ENCODE measurements at places on chromosomes 12 and 14.

DNA sequence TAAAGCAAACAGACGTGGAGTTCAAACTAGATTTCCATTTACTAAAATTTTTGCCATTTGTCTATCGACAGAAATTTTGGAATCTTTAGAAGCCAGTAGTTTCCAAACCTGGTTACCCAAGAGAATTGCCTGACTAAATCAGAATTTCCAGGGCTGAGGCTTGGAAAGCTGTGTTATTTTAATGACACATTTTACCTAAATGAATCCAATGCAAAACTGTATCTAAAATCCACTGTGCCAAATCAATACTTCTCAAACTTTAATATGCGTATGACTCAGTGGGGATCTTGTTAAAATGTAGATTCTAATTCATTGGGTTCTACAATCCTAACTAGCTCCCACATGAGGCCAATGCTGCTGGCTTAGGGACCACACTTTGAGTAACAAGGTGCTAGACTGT, 35.0 kb upstream of the TC2N start:
- no peak for DNase-seq

DNA sequence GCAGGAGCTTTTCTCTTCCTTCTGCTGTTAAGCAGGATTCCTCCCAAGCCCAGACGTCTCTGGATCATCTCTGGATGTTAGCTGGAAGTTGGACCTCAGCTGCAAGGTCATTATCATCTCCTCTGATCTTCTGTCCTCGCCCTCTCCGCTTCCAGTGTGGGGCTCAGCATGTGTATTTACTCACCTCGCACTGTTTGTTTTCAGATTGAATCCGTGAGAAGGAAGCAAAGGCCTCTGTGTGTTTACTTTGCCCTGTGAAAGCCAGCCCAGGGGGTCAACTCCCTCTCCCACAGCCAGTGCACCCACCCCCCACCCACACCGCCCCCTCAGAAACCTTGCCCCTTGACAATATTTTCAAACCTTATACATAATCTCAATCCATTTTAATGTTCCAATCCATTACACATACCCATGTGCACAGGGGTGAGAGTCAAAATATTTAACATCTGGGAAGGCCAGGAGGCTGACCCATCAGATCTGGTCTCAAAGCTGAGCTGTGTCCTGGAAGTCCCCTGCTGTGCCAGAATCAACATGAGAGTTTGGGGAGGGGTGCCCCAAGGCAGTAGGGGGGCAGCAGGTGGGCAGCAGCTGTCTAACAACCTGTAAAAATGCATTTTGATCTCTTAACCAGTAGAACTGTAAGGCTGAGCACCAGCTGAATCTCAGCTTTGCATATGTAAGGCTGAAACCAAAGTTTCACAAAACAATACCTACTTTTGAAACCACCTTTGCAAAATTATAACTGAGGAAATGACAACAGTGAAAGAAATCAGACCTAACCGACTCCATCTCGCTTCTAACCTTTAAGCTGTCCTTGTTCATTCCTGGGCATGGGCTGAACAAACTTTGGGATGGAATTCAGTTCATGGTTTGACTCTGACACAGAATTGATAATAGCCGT, 157.9 kb downstream of the ZNF664 start:
- no peak for DNase-seq

DNA sequence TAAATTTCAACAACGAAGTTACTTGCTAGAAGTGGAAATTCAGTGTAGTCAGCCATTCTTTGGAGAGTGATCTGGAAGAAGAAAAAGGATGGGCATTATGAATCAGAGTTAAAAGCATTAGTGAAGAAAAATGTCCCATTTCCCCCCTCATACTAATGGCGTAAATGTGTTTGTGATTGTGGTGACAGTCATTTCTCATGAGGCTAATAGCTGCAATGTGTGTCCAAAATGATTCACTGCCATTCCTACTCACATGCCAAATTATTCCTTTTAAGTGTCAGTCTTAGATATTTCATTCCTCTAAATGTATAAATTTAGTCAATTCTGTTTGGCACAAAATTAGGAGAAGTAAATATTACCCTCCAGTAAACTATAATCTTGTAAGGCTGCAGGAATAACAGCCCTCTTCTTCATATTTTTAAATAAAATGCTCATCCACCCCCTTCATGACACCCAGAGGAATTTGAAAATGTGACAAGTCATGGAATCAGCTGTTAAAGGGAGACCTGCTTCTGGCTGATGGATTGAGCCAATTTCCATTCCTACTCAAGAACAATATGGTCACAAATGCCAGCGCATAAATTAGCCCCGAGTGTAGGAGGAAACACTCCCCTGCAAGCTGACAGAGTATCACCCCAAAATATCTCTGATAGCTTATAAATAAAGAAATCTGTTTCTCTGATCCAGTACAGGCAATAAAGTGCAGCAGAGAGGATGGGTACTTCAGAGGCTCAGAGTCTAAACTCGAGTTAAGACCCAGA, 912.3 kb upstream of the SEL1L start:
- peak; percentile 53 for DNase-seq

- no peak for DNase-seq
Measured at GRCh38 chr12:47803191-47803875, 16.4 kb downstream of the HDAC7 start.

DNA sequence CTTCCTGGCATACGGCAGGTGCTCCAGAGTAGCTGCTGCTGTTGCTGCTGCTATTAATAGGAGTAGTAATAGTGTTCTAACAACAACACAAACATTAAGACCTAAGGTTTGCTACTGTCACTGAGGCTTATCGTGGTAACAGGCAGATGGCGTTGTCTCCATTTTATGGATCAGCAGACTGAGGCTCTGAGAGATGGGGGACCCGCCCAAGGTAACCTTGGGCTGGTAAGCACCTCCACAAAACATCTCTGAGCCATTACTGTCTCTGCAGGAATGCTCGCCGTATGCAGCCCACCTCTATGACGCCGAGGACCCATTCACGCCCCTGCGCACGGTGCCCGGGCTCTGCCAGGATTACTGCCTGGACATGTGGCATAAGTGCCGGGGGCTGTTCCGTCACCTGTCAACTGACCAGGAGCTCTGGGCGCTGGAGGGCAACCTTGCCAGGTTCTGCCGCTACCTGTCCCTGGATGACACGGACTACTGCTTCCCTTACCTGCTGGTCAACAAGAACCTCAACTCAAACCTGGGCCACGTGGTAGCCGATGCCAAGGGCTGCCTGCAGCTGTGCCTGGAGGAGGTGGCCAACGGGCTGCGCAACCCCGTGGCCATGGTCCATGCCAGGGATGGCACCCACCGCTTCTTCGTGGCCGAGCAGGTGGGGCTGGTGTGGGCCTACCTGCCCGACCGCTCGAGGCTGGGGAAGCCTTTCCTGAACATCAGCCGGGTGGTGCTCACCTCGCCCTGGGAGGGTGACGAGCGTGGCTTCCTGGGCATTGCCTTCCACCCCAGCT, 7.2 kb downstream of the HHIPL1 start:
- DNase-seq = no peak

- no peak for DNase-seq
Measured at GRCh38 chr14:95341564-95341963, 21.9 kb upstream of the CLMN start.

DNA sequence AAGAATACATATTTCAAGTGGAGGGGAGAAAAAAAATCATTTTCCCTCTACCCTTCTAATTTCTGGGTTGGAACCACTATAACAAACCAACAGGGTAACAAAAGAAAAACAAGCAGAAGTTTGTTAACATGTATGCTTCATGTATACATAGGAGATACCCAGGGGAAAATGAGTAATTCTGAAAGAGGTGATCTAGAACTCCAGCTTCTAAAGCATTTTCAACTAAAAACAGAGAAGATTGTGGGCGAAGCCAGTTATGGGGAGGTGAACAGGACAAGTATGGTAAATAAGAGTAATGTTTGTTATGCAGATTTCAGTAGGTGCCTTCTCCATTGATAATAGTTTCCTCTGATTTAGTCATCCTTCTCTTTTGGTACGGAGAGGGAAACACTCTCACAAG, 16.7 kb downstream of the FNTB start:
- DNase-seq = no peak

- no peak for DNase-seq
Measured at GRCh38 chr14:104935026-104935650, 10.5 kb downstream of the PLD4 start.

GRCh38 chr12:62668782-62669181, 202.2 kb downstream of the MON2 start:
- no peak for DNase-seq

DNA sequence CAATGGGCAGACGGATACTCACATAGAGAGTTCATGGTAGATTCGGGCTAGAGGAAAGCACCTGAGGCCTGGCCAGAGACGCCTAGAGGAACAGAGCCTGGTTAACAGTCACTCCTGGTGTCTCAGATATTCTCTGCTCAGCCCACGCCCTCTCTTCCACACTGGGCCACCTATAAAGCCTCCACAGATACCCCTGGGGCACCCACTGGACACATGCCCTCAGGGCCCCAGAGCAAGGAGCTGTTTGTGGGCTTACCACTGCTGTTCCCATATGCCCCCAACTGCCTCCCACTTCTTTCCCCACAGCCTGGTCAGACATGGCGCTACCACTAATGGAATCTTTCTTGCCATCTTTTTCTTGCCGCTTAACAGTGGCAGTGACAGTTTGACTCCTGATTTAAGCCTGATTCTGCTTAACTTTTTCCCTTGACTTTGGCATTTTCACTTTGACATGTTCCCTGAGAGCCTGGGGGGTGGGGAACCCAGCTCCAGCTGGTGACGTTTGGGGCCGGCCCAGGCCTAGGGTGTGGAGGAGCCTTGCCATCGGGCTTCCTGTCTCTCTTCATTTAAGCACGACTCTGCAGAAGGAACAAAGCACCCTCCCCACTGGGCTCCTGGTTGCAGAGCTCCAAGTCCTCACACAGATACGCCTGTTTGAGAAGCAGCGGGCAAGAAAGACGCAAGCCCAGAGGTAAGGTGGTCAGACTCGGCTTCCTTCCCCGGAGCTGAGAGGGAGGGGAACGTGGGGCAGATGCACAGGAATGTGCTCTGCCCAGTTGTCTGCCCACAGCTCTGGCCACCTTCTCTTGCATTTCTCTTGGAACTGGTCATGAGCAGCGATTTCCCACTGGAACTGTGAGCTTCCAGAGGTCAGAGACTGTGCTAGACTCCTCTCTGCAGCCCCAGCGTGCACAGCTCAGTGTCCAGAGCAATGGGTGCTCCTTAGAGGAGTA, at the start of gene CD4:
Gene CD4 (plus strand): TSS at position 557 of the 953 bp plus-strand sequence. CDS start 10,611 bp downstream, outside the sequence.
- peak; percentile 69 for DNase-seq

GRCh38 chr14:53954551-53955228, 1.9 kb downstream of the BMP4 start:
- DNase-seq = no peak

GRCh38 chr12:105485921-105486320, 155.4 kb downstream of the C12orf75 start:
- DNase-seq = no peak

- DNase-seq = no peak
Measured at GRCh38 chr14:68283378-68284123, 464.0 kb downstream of the RAD51B start.

DNA sequence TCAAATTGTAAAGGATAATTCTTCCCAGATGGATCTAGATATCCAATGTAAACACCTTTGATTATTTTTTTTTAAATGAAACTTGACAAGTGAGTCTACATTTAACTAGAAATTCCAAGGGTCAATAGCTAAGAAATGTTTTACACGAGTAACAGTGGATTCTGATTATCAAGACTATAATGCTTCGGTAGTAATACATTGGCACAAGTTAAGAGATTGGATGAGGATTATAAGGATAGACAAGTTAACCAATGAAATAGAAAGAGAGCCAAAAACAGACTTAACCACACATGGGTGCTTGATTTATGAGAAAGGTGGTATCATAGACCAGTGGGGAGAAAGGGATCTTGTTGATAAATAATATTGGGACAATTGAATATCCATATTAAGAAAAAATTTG, 40.3 kb upstream of the PCED1B start:
- DNase-seq = no peak

DNA sequence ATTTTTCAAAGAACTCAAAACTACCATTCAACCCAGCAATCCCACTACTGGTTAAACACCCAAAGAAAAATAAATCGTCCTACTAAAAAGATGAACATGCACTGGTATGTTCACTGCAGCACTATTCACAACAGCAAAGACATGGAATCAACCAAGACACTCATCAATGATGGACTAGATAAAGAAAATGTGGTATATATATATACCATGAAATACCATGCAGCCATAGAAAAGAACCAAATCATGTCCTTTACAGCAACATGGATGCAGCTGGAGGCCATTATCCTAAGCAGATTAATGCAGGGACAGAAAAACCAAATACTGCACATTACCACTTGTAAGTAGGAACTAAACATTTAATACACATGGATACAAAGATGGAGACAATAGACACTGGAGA, 3.8 kb upstream of the ANO6 start:
- DNase-seq = no peak

DNA sequence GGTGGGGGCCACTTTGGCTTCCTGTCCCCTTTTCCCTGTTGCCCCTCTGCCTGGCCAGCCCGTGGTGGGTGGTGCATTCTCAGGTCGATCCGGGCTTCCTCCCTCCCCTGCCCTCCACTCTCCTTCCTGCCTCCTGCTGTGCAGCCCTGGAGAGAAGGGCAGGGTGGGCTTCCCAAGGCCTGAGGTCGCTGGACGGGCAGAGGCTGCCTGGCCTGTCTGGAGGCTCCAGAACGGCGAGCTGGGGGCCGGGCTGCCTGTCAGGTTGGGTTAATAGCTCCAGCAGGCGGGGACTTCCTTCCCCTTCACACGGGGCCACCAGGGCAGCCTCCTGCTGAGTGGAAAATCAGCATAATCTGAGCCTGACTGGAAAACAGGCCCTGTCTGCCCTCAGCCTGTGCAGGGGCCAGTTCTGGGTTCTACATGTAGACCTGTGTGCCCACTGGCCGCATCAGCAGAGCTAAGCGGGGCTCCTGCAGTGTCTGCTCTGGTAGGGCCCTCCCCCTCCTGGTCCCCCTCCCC, 11.3 kb downstream of the KIF26A start:
- DNase-seq = no peak

GRCh38 chr14:24274101-24274543, 2.7 kb upstream of the RABGGTA start:
- peak; percentile 55 for DNase-seq

DNA sequence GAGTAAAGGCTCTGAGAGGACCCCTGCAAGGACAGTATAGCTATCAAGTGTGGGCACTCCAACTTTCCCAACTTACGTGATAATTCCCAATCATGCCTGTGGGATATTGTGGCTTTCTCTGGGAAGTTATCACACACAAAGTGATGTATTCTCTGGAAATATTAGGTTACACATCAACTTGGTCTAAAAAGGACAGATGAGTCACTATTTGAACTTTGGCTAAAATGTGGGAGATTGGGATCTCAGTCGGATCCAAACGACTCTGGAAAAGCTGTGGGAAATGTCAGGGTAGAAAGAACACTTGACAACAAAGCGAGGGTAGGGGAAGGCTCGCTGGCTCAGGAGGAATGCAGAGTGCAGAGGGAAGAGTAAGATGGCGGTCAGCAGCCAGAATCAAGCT, 1048.9 kb downstream of the BCL11B start:
- DNase-seq = no peak
